Epithelial cell of proximal tubule (primary cell): ENCODE measurements at places on chromosomes 11 and 22. TPM values are rescaled to one million over a fixed set of nuclear protein-coding genes. Genes with fewer than 3 reads are reported as not detected.

Gene C22orf15
- 0.36 and 2.1 TPM in 2 replicates for total RNA-seq

DNA sequence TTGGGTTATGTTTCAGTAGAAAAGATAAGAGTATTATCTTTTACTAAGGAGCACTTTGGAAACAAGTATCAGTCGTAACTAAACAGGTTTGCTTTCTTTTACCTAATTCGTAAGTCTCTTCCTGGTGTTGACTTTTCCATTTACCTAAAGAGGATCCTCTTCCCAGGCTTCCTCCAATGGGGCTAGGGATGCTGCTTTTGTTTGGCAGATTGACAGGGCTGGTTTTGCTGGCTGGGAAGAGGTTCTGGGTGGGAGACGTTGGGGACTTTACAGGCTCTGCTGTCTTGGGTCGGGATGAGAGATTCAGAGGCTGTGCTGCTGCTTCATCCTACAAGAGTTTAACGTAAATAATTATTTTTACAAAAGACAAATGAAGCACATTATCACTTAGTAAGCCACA is 306.7 kb downstream of the SOX6 start:
- DNase-seq: no peak

DNA sequence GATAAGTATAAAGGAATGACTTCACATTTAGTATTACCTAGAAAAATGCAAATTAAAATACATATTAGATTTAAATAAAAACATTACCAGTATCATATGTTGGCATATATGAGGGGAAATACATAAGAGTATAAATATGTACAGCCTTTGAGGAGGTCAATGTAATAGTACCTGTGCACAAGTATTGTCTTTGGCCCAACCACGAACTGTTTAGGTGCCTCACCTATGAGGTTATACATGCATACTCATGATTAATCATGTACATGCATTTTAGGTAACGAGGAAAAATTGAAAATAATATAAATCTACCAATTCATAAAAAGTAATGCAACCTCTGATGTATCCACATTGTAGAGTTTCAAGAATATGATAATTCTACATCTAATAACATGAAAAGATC is 909.8 kb downstream of the METTL15 start:
- no peak for DNase-seq

GRCh38 chr11:47918882-47919495 is 61.4 kb upstream of the PTPRJ start:
- no peak for DNase-seq

- no peak for DNase-seq
Measured at GRCh38 chr11:34846467-34846866, 69.7 kb downstream of the APIP start.

DNA sequence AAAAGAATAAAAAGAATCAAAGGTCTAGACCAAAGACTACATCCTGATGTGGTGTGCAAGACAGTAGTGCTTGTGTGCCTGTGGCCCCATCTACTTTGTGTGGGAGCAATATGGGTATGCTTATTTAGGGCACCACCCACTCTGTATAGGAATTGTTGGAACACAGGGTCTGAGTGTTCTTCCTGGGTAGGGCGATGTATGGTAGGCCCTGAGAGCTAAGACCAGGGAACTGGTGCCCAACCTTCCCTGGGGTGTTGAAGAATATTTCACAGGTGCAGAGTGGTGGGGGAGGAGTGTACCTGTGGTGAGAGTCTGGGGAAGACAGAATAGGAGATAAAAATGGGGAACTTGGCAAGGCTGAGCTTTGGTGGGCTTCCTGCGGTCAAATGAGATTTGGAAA is 41.9 kb downstream of the MICAL2 start:
- no peak for DNase-seq

GRCh38 chr22:48575618-48576332 is 1251.9 kb downstream of the BRD1 start:
- DNase-seq: no peak

DNA sequence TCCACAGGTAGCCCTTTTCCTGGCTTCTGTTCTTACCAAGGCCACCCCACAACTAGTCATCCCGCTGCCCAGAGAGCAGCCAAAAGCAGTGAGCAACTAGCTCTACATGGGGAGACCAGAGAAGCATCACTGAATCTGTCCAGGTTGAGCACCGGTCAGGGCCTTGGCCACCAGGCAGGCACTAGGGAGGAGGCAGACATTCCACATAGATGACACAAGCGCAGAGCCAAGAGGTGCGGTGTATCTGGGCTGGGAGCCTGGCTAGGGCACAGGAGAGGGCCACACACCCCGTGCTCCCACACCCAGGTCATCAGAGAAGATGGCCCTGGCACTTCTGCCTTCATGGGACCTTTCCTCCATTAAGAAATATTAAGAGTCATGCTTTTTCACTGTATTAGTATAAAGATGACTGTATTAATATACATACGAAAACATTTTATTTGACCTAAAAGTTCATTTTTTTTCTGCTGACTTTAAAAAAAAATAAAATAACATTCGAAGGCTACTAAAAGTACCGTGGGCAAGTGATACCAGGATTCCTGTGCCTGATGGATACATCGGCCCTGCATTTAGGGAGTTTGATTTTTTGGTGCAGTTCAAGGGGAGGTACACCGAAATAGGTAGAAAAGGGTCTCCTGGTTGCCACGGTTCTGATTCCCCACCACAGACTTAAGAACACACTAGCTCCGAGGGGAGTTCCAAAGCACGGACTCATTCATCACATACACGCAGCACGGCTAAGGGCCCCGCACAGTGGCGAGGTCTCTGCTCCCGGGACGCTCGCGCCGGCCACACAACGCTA is 1.2 kb downstream of the DGCR2 start:
- DNase-seq: no peak

- no peak for DNase-seq
Measured at GRCh38 chr11:96123301-96123700, 199.4 kb upstream of the MTMR2 start.
